ENCODE measurements at places on chromosomes 5 and 9.

DNA sequence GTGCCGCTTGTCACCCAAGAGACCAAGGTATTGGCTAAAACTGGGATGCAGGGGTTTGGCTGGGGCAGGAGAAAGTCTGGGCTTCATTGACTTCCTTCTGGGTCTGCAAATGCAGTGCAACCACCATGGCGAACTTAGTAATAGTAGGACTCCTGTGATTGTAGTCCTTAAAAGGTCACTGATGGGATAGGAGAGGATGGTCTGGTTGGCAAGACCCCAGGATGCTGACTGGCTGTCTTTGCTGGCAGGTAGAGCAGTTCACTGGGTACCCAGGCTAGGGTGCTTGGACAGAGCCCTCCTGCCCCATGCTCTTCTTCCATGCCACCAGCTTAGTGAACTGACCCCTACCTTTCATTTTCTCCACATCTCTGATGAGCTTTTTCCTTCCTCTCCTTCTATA, 37.2 kb downstream of the ANGPTL2 start:
- no peak for DNase-seq

DNA sequence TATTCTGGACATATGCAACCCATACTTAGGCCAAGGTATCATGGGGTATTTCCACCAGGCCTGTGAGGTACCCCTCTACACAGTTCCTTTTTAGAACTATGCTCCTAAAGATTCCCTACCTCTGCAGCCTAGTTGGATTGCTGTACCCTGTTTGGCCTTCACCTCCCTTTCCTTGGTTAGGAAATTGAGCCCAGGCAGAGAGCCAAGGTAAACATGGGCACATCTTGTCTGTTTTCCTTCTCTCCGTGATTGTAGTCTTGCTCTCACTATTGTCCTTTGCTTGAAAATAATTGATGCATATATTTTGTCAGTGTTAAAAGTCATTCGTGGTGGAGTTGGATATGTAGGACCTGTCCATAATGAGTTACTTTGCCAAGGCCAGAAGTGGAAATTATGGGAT, 26.7 kb downstream of the BDP1 start:
- DNase-seq, result no peak

DNA sequence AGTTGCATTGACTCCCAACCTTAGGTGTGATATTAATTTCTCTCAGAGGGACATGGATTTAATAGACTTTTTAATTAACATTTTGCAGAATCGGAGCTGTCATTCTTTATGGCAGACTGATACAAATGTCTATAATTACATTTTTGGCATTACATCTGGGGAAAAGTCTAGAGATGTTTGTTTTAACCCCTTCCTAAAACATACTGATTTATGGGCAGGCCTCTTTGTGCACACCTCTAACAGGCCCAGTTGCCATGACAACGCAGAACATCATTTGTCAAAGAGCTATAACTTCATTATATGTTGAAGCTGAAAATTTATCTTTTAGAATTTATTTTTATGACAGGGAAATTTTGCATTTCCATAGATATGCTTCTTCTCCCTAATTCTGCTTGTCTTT, 158.5 kb downstream of the NTRK2 start:
- DNase-seq, result no peak

DNA sequence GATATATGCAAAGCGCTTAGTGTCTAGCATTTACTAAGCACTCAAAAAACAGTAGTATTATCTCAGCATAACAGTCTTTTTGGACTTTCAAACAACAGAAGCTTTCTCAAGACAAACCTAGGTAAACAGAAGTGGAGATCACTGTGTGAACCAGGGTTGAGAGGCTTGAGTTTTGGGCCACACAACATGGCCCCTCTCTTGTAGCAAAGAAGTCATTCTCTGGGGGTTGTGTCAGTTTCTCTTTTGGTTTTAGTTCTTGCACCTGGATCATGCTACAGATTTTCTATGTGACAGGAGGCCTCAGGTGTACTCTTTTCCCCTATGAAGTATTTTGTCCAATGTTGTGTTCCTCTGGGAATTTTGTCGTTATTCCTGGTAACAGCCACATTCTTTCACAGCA, 30.0 kb downstream of the INSYN2B start:
- DNase-seq, result no peak

DNA sequence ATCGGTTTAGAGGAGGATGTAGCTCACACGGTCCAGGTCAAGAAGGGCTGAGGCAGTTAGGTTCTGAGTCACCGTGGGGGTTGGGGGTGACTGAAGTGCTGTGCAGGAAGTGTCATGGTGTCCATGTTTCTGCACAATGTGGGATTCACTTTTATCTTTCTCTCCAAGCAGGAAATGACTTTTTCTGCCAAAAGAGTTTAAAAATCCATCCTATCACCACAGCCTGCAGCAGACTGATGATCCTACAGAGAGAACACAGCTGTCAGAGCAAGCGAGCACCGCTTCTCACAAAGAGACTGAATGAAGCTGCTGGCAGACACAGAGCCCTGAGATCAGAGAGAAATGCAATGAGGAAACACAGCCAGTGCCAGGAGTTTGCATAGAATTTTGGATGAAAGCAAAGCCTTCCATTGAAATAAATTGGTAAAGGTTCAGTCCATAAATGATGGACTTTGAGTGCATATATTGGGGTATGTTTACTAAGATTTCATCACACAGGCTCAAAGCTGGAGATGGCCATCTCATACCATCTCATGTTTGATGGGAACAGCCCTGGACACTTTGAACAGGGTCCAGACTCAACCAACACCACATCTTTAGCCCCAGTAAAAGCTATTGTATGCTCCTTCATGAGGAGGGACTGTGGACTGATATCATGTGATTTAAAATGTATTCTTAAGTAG, 213.9 kb upstream of the FBXL7 start:
- no peak for DNase-seq

DNA sequence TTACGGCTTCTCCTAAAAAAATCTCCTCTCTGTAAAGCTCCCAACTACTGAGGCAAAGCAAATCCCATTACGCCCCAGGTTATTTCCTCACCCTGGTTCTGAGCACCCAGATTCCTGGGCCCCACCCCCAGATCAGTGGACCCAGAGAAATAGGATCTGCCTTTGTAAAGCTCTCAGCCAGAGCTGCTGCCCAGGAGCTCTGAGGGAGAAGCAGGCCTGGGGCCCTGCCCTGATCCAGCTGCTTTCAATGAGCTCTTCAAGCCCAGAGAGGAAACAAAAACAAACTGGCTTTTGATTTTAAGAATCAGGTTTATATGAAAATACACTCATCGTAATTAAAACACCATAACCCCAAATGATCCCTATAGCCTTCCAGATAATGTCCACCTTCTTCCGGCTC, 124.5 kb downstream of the C5orf15 start:
- no peak for DNase-seq

- DNase-seq, result no peak
Observed at GRCh38 chr5:149228618-149229297, 42.9 kb upstream of the AFAP1L1 start.

GRCh38 chr9:100619194-100619593, 41.3 kb downstream of the CAVIN4 start:
- no peak for DNase-seq

DNA sequence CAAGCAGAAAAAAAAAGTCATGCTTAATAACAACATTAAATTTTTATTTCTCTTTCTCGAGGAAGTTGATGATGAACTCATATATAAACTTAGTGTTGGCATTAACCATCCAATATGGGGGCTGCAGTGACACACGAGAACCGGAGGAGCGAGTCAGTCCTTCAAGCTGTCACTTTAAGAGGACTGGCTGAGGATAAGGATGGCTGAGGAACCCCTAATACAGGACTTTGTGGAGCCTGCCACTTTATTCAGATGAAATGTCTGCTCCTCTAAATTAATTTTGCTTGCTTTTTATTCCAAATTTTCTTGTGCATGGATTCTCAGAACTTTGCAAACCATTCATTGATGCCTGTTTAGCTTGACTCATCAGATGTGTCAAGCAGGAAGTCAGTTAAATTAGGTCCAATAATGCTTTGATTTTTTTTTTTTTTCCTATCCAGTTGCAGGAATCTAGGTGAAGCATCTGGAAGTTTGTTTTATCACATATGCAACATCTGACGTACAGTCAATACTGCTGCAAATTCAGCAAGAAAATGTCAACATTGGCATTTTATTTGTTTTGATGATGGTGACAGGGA, 144.2 kb upstream of the COL5A1 start:
- DNase-seq, result no peak

GRCh38 chr5:71986101-71986500, 121.2 kb upstream of the MAP1B start:
- no peak for DNase-seq

- DNase-seq, result no peak
Observed at GRCh38 chr5:72256536-72256935, 63.5 kb downstream of the MRPS27 start.

DNA sequence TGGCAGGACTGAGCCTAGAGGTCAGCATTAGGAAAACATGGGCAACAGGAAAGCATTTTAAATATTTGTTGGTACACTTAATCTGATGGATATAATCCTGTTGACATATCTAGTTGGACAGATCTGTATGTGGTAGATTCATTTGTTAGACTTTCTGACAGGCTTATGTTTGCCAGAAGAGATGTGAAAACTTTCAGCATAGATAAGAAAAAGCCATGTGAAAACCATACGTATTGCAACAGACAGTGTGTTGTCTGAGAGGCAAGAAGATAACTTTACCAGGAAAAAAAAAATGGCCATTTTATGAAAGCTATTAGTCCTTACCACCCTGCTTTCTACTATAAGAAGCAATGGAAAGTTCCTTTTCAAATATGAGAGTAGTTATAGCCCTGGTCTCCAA, 1902.2 kb upstream of the C9orf72 start:
- no peak for DNase-seq

DNA sequence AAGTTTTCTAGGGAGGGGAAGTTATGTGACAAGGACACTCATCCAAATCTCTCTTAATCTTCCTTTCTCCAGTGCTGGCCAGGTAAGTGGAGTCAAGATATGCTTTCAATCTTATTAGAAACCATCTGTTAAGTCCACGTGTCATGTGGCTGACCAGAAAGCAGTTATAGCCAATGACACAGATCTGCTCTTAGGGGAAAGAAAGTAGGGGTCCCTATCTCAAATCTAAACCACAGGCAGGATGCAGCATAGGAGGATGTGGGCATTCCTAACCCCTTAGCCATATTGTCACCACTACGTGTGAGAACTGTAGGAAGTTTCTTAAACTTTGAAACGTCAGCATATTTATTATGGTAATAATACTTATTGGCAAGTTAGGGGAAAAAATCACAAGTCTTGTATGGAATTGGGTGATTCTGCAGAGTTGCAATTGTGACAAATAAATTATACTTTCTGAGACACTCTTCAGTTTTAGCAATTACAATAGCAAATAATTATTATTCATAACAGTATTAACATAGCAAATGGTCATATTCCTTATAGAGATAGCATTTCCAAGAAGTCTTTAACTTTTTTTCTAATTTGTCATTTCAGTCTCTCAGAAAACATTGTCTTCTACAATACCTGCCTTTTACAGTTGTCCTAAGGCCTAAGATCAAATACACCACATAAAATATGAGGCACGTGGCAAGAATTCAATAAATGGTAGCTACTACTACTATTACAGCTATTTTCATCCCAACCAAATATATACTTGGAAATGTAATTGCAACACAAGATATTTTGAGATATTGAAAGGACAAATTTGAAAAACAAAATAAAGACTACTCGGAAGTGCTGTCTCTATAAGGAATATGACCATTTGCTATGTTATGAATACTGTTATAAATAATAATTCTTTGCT, 236.9 kb downstream of the PDE4D start:
- DNase-seq, result no peak

DNA sequence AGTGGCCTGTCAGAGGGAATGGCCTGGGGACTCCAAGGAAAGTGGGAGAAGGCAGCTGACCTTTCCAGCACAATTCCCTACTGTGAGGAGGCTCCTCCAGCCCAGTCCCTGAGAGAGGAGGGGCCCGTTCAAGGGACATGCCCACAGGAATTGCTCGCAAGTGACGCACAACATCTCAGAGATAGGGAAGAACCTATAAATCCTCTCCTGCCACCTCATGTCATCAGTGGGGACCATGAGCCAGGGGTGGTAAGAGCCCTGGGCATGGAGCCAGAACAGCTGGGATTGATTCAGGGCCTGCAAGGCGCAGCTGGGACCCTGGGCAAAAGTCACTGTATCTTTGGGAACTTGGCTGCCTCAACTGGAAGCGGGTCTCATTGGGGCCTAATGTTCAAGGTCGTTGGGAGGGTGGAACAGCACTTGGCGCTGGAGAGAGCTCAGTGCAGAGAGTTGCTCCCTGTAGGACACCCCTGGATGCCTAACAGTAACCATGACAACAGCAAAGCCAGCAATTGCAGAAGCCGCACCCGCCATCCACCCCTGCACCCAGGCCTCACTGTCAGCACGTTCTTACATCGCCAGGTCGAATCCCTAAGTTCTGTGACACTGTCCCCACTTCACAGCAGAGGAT, 41.3 kb upstream of the ORM1 start:
- DNase-seq, result no peak

DNA sequence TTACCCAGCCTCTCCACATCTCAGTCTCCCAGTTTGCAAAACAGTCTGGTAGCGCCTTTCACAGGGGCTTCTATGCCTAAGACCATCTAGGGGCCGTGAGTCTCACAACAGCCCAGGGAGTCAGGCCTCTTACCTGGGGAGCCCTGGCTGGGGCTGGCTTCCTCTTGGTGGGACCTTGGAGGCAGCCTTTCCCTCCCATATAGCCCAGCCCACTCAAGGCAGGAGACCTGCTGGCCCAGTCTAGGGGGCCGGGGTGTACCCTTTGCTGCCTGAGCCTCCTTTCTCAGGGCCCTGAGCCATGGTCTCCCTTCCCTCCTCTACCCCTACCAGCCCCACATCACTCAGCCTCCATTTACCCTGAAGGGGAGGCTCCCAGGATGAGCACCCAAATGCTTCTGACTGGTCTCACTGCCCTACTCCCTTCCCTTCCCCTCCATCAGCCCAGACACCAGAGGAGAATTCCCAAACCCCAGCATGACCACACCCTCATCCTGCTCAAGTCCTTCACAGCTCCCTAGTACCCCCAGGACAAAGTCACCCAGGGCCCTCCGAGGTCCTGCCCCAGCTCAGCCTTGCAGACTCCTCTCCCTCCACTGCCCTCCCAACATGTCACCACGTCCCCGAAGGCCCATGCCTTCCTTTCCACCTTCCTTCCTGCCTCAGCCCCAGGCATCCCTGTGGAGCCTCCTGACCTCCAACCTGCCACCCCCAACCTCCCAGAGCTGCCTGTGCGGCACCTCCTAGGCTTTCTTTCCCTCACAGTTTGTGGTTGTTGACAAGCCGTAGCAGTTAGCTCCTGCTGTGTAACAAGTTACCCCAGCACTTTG, 55.3 kb downstream of the BARX1 start:
- no peak for DNase-seq
